C1 segment of cervical spinal cord (tissue), 14 donors: ENCODE measurements at places on chromosomes 5 and 9.

DNA sequence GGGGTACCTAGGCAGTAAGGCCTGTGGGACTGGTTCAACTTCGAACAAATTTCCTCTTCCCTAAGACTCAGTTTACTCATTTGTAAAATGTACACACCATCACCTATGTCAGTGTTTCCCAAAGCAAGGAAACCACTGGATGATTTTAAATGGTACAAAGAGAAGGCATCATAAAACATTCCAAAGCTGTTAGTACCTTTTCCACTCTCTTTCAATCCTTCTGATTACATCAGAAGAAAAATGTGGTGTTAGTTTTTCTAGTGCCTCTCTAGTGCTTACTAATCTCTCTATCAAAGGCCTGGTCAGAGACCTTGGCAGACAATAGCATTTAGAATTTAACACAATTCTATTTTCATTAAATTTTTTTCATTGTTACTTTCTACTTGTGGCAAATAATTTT, 18.1 kb downstream of the NR6A1 start:
- DNase-seq = no peak

- DNase-seq = no peak
These were observed 19.5 kb downstream of the PCDHGC5 start for GRCh38 chr5:141508440-141508797.

- DNase-seq = no peak
These were observed 16.0 kb downstream of the LYRM7 start for GRCh38 chr5:131186561-131187256.

DNA sequence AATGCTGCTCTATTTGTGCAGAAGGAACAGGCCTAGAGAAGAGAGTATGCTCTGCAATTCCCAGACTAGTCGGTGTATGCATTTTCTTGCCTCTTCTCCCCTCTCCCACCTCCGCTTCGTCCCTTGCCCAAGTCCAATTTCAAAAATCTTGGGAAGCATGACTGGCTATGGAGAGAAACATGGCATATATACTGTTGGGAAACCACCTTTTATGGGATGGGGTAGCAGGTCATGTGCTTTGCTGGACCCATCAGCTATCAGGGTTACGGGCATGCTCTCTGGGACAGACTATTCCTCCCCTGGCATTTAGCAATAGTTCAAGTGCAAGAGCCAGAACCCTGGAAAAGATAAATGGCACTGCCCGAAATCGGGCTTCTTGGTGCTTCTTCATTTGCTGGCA, 12.0 kb downstream of the ISL1 start:
- DNase-seq = no peak

- no peak for DNase-seq
These were observed 23.8 kb downstream of the NEUROG1 start for GRCh38 chr5:135511761-135512575.

DNA sequence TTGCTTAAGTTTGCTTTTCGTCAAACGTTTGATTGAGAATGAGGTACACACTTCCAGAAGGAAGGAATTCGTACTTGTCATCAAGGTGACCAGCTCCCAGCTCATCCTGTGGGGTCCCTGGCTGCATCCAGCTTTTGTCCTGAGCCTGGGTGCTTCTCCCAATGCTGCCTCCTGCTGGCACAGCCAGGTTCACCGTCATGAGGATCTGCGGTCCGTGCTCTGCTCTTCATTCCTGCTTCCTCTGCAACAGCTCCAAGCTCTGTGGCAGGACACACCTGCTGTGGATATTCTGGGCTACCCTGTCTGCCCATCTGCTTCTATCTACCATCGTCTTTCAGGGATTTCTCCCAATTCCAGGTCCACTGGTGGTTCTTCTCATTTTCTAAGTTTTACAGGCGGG, 13.3 kb upstream of the UBE2QL1 start:
- DNase-seq = no peak

GRCh38 chr5:14374100-14374499, 207.5 kb upstream of the OTULINL start:
- DNase-seq = no peak

- DNase-seq = no peak
These were observed 9.3 kb upstream of the SMAD5 start for GRCh38 chr5:136123236-136123768.

DNA sequence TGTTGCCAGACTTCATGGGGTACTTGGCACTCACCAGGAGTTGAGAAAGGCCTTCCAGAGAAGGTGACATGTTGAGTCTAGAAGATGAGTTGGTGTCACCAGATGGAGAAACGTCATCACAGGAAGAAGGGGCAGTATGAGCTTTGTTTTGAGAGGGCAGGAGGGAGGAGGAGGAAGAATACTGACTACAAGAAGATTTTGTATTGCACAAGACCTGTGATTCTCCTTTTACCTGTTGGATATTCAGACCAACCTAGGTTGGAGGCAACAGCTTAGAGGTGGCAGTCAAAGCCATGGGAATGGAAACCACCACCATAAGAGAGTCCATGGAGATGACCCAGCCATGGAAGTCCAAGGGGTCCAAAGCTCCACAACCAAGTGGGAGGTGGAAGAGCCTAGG, 154.2 kb downstream of the TSSK1B start:
- DNase-seq = no peak

DNA sequence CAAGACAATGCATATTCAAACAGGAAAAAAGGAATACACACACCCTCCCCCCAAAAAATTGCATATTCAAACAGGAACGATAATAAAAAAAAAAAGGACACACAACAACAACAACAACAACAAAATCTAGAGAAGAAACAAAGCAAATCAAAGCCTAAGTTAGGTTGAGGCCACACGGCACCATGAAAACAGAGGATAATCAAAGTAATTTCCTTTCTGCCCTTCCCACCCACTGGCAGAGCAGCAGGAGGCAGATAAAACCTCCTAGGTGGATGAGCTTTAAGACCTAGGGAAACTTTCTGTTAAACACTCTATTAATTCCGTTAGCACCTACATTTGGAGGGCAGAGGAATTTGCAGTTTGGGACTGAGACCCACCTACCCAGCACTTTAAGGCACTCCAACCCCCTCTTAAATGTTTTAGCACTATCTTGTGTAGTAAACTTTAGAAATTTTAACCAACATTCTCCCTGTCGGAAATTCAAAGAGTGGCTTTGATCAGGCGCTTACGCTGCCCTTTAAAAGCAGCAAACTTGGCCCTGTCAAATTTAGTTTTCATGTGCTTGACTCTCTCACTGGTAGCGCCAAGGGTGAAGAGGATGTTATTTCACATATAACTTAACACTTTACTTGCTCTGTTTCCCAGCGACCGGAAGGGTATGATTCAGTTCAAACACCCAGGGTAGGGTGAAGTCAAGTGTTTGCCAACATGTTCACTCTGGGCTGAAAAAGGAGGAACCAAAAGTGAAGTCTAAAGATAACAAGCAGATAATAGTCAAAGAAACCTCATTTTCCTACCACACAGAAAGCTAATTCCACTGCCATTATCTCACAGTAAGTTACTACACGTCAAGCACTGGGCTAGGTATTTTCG, 9.2 kb downstream of the ENC1 start:
- no peak for DNase-seq

GRCh38 chr9:91908746-91909145, 41.3 kb downstream of the ROR2 start:
- DNase-seq = no peak

- no peak for DNase-seq
These were observed 570.9 kb downstream of the TLE1 start for GRCh38 chr9:81118416-81118815.

DNA sequence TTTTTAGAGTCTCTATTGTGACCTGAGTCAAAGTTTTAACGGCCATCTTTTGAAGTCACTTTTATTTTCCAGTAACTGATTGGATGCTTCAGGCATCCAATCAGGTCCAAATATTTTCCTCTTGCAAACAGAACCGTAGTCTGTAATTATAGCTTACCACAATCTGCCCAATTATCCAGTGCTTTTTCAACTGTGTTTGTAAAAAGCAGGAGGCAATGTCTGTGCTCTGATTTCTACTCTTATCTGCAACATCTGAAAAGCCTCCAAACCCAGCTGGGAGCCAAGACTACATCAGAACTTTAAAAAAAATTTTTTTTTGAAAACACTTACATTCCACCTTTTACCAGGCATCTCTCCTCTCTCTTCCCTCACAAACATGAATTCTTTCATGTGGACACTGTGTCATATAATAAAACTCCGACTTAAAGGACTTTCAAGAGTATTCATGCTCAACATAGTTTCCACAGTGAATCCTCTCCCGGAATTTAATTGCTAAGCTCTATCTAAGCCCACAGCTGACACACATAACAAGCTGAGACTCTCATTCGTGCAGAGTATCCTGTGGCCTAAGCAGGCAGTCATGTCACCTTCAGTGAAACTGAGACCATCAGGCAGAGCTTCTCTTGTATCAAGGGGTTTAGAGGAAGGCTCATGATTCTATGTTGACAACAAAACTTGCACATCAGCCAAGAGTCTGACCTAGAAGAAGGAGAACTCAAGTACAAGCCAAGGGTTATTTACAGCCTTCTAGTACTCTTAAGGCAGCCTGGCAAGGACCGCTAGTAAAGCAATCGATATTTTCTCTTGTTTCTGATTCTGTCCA, 272.7 kb downstream of the TLE1 start:
- DNase-seq = no peak

- no peak for DNase-seq
These were observed 25.3 kb upstream of the SIL1 start for GRCh38 chr5:139223481-139223880.

GRCh38 chr5:108278285-108279240, 103.3 kb downstream of the FBXL17 start:
- DNase-seq = no peak
